ENCODE measurements at places on chromosomes 4 and X.
A peak's percentile ranks its signal among the peaks of the same experiment; 100 is the strongest.

GRCh38 chrX:113551919-113552318 lies 711.3 kb upstream of the AMOT start:
- no peak for DNase-seq

GRCh38 chrX:146433771-146434170 lies 375.8 kb upstream of the CXorf51B start:
- DNase-seq = no peak

- no peak for DNase-seq
These were observed 562.2 kb upstream of the SLIT2 start for GRCh38 chr4:19689511-19689910.

DNA sequence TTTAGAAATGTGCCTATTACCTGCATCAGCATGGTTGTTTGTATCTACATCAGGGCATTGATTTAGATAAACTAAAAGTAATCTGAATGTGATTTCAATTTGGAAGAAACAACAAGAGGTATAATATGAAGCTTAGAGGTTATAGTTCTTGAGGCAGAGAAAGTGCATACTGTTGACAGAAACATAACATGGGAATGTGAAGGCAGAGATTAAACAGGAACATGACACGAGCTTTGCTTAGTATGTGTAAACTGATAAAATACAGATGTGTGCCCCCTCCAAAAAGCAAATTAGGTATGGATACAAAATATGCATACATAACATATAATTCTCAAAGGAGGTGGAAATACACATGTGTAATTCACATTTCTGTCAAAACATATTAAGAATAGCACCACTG lies 1180.2 kb upstream of the ADGRL3 start:
- no peak for DNase-seq

DNA sequence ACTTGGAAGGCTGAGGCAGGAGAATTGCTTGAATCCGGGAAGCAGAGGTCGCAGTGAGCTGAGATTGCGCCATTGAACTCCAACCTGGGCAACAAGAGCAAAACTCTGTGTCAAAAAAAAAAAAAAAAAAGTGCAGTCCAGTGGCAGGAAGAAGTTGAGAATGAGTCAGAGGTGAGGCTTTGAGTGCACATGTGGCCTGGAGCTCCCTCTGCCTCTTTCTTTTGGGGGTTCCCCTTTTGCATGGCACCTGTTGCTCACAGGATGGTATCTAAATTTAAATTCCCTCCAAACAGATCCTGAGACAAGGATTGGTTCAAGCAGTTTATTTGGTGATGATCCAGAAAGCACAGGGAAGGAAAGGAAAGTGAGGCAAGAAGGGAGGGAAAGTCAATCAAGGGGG lies 151.4 kb upstream of the STX18 start:
- no peak for DNase-seq

GRCh38 chr4:825063-825970 lies 612 bp downstream of the CPLX1 start:
- DNase-seq = peak; percentile 23

- no peak for DNase-seq
These were observed 48.9 kb upstream of the GATB start for GRCh38 chr4:151809716-151810115.

- peak; percentile 41 for DNase-seq
These were observed 46.2 kb downstream of the NEK1 start for GRCh38 chr4:169566021-169566818.

DNA sequence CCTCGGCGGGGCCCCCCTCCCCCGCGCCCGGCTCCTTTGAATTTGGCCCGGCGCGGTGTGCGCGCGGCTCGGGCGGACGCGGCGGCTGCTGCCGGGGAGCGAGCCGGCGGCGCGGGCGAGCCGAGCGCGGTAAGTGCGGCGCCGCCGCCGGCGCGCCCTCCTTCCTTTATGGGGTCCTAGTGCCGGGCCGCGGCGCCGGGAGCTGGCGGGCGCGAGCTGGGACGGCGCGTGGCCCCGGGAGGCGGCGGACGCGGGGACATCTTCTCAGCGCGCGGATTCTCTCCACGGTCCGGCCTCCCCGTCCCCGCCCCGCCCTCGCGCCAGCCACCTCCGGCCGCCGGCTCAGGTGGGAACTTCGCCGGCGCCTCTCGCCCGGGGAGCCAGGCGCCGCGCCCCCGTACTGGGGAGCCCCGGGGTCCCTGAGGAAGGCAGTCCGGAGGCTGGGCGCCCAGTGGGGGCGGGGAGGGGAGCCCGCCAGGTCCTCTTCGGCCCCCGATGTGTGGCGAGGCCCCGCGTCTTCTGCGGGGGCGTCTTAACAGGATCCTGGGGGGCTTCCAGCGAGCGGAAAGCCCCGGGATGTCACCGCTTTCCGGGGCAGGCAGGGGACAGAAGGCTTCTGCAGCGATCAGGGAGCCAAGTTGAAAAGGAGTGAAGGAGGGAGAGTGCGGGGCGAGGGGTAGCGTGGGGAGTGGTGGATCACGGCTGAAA lies 98.4 kb upstream of the TENM3 start:
- DNase-seq = no peak

DNA sequence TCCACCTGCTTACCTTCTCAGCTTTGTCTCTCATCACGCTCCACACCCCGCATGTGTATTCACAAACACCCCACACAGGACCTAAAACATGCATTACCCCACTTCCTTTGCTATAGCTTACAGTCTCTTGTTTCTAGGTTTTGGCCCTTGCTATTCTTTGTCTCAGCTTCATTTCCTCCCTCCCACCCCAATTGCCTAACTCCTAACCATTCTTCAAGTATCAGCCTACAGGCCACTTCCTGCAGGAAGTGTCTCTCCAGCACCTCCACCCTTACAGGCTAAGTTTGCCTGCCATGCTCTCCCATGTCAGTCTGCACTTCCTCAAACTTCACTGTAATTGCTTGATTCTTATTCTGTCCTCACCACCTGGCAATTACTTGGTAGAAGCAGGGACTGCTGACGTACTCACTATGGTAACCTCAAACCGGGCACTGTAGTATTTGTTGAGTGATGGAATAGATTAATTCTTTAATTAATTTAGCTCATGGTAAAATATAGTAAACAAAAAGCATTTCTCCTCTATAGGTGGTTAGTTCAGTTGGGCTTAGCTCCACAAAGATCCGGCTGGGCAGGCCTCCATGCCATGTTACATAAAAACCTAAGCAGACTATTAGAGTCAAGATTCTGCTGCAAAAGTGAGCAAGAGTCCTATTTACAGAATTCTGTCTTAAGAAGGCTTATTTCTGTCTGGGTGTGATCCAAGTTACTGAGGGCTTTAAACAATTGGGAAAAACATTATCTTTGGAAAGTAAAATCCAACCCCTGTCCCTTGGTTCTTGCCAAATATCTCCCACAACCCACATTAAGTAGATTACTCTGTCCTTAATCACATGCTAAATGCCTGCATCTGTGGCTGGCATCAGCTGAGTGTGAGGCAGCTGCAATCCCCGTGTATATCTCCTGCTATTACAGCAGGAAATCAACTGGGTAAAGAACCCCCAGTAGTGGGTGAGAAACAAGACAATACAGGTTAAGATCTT lies 124.7 kb upstream of the CPEB2 start:
- DNase-seq = peak; percentile 7

GRCh38 chrX:71292669-71293365 lies 8.7 kb upstream of the ITGB1BP2 start:
- DNase-seq = no peak

- no peak for DNase-seq
These were observed 484 bp downstream of the CXCL2 start for GRCh38 chr4:74098427-74098994.

DNA sequence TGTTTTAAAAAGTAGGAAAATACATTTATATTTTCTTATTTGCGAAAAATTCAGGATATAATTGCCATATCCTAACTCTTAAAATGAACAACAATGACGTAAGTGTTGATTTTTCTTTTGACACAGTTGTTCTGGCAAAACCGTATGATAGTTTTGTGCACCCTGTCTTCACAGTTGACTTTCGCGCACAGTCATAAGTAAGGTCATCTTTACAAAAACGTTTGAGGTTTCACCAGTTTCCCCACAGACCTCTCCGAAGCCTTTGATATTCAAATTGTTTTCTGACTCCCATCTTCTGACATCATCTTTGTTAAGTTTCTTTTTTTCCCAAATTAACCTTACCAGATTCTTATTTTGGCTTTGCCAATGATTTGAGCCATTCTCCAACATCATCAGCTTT lies 48.1 kb upstream of the ATXN3L start:
- no peak for DNase-seq

GRCh38 chr4:164512124-164512523 lies 241.8 kb upstream of the SMIM31 start:
- no peak for DNase-seq

DNA sequence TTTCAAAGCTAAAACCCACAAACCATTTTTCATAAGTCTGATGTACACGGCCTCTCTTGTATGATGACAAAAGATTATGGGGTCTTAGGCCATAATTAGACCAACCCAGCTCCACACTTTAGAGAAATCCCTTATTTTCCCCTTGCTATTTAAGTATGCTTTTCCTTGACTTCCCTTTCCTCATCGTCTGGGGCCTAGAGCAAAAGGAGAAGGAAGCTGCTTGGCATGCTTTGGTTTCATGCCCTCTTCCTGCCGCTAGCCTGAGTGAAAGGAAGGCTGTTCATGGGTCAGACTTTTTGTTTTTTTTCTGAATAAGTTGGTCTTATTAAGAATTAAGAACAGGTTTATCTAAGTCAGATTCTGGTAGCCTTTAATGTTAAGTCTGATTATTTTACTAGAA lies 10.6 kb upstream of the RASGEF1B start:
- DNase-seq = no peak

DNA sequence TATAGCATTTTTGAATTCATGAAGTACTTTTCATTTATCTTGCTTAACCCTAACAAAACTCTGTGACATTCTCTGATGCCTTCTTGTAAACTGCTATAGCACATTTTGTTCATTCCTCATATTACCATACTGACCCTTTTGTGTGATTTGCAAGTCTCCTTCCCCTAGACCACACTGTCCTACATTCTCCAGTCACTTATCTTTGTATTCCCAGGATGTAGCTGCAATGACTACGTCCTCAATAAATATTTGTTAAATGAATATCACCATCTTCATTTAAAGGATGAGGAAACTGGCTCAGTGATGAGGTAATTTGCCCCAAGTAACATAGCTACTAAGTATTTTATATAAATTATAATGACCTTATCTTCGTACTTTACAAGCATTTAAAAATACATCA lies 11.9 kb downstream of the HUWE1 start:
- no peak for DNase-seq

GRCh38 chr4:8698341-8699062 lies 105.9 kb downstream of the CPZ start:
- DNase-seq = no peak

- DNase-seq = no peak
These were observed 10.6 kb downstream of the UGT2B4 start for GRCh38 chr4:69485130-69485529.

DNA sequence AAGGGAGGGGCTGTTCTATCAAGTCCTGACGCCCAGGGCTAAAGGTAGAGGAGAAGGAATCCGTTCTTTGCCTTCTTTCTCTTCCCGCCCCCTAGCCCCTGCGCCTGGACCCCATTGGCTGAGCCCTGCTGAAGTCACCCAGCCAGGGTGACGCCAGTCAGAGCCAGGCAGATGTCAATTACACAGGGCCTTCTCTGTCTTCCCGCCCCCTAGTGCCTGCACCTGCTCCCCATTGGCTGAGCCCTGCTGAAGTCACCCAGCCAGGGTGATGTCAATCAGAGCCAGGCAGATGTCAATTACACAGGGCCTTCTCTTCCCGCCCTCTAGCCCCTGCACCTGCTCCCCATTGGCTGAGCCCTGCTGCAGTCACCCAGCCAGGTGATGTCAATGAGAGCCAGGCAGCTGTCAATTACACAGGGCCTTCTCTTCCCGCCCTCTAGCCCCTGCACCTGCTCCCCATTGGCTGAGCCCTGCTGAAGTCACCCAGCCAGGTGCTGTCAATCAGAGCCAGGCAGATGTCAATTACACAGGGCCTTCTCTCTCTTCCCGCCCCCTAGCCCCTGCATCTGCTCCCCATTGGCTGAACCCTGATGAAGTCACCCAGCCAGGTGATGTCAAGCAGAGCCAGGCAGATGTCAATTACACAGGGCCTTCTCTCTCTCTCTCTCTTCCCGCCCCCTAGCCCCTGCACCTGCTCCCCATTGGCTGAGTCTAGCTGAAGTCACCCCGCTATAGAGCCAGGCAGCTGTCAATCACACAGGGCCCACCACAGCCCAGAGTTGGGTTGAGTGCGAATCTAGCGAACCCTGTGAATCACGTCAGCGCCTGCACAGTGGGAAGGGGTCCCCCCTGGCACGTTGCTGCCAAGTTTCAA lies 46.4 kb downstream of the ASMT start:
- peak; percentile 96 for DNase-seq

- peak; percentile 47 for DNase-seq
These were observed 28.1 kb upstream of the MAN2B2 start for GRCh38 chr4:6546681-6547447.

DNA sequence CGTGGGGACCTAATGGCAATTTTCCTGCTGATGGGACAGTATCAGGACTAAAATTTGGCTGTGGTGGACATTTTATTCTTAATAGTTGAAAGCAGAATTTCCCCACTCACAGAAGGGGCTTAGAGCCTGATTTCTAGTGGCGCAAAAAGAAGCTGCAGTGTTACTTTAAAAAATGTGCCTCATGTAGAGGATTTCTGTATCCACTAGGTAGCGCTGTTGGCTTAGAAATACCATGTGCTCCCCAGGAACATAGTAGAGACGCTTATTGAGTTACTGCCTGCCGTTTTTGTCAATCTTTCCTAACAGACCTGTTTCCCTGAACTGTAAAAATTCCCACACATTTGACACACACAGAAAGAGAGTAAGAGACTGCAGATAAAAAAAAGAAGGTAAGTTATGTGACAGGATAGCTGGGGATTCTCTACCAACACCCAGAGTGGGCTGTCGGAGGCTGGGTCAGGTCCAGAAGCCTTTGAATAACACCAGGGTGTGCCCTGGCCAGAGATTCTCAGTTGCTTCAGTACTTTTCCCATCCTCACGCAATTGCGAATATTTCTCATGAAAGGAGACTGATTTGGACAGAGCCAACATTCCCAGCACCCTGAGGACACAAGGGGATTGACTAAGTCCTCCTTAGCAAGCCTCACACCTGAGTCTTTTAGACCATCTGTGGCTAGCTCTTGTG lies 88.4 kb downstream of the ZXDA start:
- peak; percentile 48 for DNase-seq

- no peak for DNase-seq
These were observed 241.6 kb downstream of the MGST2 start for GRCh38 chr4:139907001-139907809.

DNA sequence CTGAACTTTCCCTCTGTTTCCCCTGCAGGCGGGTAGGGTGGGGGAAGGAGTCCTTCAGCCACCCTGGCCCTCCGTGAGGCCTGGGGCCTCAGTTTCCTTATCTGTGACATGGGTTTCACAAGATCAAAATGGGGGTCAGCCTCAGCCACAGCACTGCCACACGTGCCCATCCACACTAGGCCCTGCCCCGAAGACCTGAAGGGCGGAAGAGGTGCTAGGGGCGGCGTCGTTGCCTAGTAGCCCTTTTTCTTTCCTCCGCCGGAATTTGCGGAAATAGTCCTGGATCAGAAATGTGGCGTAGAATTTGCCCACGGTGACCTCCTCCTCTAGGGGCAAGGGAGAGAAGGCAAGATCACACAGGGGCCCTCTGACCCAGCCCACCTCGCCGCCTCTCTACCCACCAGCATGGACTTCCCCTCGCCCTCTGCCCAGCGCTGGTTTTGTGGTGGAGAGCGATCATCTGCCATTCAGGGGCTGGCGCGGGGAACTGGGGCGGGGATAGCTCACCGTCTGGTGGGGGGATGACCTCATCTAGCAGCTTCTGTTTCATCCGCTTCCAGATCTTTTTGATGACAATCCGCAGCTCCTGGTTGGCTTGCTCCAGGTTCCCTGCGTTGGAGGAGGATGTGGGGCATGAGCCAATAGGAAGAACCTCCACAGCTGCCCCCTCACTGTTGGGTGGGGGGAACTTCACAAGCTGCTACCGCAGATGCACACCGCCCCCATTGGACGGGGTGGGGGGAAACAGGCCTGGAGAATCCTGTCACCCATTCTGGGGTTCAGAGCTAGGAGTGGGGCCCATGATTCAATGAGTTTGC lies 9.7 kb upstream of the SYP start:
- no peak for DNase-seq

Measured in CD4-positive, alpha-beta T cell treated with Interleukin-15 for 4 hours (primary cell).